ENCODE measurements at places on chromosomes 4 and X. TPM values are rescaled to one million over a fixed set of nuclear protein-coding genes. Genes with fewer than 3 reads are reported as not detected.

GPRASP2 gene
- total RNA-seq: 10.2 TPM

NIPAL1 gene
- total RNA-seq: 0.88 TPM

KLF8 gene
- not detected for total RNA-seq

NPY1R gene
- 1.4 TPM for total RNA-seq

UGT2A1 gene
- not detected for total RNA-seq

CITED1 gene
- not detected for total RNA-seq

CCDC160 gene
- 0.17 TPM for total RNA-seq

HSFX1 gene
- total RNA-seq: 0.19 TPM

FMR1NB gene
- not detected for total RNA-seq

GRCh38 chr4:142353149-142353738 is 492.9 kb downstream of the INPP4B start:
- peak; percentile 68 for DNase-seq

DNA sequence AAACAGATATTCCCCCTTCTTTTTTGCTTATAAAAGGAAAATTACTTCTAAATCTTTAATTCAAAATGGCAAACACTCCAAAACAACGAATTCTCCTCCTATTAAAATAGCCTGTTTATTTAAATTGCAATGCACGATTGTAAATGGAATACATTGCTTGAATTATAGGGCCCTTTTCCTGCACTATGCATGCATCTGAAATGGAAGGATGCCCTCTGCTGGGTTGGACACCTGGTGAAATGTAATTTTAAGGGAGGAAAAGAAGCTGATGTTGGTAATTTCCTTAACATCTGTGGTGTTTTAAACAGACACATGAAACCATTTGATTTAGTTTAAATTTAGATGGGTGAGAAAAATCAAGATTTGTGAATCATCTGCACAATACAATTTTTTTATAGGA is 72.8 kb downstream of the GRXCR1 start:
- no peak for DNase-seq

GRCh38 chr4:61723492-61723891 is 523.4 kb downstream of the ADGRL3 start:
- DNase-seq: peak; percentile 8

DNA sequence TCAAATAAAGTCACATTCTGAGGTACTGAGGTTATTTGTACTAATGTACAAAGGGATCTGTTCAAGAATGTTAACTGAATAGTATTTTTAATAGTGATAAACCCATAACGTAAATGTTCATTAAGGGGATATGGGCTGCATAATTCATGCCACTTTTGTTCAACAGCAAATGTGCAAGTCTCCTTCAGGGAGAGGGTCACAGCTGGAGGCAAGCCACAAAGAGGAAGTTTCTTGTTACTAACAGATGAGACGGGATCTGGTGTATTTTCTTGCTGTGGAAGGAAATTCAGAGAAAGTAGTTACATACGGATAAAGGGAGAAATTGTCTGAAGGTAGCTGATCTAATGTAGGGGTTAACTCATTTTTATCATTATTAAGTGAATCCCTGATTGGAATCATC is 10.0 kb downstream of the ZFP42 start:
- DNase-seq: no peak

GRCh38 chr4:83036991-83037665 is 2.1 kb downstream of the COPS4 start:
- DNase-seq: no peak

DNA sequence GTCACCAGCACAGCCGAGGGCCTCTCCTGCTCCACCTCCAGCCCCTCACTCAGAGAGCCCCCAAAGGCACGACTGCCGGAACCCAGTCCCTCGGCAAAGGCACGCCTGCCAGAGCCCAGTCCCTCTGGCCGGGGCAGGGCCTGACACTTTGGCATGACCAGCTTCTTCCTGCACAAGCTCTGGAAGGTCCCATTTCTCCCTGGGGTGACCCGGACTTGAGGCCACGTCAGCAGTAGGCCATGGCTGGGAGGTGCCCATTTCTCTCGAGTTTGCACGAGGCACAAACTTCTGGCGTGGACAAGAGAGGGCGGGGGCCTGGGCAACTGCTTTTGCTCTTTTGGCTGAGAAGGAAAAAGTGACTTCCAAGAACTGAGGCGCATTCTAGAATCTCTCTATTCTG is 62.2 kb upstream of the GPR78 start:
- no peak for DNase-seq

- DNase-seq: peak; percentile 79
Measured at GRCh38 chr4:41154814-41155177, 59.5 kb downstream of the APBB2 start.

- peak; percentile 10 for DNase-seq
Measured at GRCh38 chr4:6278801-6279197, 9.1 kb downstream of the WFS1 start.

DNA sequence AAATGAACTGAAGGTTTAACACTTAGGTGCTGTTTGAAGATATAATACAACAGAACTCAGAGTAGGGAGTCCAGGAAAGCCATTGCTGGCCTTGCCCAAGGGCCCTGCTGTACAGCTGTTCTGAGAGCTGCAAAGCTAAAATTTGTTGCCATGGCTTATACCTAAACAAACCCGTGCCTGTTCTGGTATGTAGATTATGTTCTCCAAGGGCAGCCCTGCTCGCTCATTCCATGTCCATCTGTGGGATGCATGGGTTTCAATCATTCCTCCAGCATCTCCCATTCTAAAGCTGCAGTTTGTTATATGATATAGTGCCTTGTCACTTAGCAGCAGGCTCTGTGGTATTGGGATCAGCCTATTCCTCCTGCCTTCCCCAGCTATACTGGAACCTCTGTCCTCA is 80.8 kb upstream of the BMPR1B start:
- no peak for DNase-seq

GRCh38 chr4:109912706-109913595 is at the start of gene EGF:
TSS of gene EGF (plus strand) at chr4:109912883. CDS start at chr4:109913336, 453 bp downstream.
- DNase-seq: peak; percentile 53

GRCh38 chrX:50108264-50108663 is 92.5 kb downstream of the AKAP4 start:
- no peak for DNase-seq

DNA sequence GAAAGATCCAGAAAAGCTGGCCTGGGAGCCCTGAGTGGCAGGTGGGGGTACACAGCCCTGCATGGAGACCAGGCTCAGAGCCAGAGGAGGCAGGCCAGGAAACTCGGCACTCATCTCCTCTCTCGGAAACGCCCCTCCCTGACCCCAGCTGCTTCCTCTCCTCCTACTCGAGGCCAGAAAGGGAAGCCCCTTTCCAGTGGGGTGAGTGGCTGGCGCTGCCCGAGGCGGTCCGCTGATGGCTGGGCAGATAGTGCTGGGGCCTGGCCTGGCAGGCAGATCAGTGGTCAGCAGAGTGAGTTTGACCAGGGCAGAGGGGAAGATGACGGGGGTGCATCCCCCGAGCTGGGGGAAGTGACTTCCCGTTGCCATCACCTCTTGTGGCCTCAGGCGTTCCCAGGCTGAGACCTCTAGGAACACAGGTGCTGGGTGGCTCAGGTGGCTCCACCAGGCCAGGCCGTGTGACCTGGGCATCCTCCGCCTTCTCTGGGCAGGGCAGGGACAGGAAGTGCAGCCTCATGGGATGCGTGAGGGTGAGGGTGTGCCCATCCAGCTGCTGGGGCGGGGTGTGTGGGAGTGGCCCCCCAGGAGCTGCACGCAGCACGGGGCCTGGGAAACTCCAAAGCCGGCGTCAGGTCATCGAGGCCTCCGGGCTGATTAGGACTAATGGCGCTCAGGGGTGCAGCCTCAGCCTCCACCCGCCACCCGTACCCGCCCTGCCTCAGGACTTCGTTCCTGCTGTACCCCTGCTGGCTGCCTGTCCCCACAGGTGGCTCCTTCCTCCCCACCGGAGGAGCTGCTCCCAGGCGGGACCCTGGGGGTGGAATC is 5.7 kb downstream of the SH3BP2 start:
- peak; percentile 87 for DNase-seq

DNA sequence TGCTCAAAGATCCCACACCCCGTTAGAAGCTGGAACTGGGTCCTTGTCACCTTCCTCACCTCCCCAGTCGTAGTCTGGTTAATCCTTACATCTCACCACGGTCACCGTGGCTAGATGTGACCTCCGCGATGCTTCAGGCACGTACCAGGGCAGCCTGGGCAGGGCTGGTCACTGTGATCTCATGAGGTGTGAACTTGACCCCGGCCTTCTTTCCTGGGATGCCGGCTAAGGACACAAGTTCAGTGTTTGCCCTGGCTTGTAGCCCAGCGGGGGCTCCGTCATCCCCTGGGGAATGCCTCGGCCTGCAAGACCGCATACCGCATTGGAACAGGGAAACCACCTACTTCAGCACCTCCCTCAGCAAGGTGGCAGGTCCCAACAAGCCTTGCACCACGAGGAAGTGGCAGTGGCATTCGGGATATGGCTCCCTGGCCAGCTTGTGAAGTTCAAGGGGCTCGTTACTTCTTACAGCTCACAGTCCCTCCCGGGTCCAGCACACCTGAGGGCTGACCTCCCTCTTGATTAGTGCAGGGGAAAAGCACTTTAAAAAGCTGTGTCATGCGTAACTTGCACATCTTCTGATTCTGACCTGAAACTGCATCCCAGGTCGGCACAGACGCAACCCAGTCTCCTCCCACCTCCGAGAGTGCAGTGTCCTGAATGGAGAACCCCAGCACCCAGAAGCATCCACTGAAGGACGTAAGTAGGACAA is 25.9 kb downstream of the NOP14 start:
- DNase-seq: peak; percentile 93

DNA sequence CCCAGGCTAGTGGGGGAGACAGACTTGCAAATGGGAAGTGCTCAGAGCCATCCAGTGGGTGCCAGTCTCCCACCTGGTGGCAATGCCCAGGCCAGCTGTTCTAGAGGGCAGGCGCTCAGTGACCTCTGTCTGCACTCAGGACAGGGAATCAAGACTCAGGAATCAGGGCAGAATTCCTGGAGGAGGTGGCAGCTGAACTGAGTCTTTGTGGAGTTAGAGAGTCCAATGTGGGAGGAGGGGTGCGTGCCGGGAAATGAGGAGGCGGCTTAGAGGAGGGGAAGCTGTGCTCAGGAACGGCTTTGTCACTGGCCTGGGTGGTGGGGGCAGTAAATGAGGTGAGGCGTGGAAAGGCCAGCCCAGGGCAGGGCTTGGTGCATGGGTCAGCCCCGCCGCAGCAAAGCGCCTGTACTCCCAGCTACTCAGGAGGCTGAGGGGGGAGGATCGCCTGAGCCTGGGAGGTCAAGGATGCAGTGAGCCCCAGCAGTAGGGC is 31.3 kb upstream of the SORCS2 start:
- DNase-seq: no peak

DNA sequence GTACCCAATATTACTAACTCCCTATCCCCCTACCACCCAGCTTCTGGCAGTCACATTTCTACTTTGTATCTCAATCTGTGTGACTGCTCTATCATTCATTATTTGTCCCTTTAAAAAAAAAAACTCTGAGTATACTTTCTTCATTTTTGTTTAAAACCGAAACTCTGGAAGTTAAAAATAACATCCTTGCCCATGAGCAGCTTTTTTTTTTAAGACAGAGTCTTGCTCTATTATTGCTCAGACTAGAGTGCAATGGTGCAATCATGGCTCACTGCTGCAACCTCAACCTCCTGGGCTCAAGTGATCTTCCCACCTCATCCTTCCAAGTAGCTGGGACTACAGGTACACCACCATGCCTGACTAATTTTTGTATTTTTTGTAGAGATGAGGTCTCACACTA is 15.8 kb downstream of the UBE2K start:
- DNase-seq: no peak

GRCh38 chr4:88705805-88706492 is 8.3 kb upstream of the NAP1L5 start:
- DNase-seq: no peak

DNA sequence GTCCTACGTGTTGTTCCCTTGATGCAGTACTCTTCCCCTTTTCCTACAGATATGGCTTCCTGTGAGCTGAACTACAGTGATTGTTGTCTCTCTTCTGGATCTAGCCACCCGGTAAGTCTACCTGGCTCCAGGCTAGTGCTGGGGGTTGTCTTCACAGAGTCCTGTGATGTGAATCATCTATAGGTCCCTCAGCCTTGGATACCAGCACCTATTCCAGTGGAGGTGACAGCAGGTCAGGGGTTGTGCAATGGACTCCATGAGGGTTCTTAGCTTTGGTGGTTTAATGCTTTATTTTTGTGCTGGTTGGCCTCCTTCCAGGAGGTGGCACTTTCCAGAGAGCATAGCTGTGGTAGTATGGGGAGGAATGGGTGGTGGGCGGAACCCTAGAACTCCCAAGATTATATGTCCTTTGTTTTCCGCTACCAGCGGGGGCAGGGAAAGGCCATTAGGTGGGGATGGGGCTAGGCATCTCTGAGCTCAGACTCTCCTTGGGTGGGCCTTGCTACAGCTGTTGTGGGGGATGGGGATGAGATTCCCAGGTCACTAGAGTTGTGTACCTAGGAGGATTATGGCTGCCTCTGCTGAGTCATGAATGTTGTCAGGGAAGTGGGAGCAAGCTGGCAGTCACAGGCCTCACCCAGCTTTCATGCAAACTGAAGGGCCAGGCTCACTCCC is 121.4 kb upstream of the ANKRD50 start:
- no peak for DNase-seq

GRCh38 chrX:123860983-123861382 is 1.1 kb downstream of the XIAP start:
- no peak for DNase-seq

DNA sequence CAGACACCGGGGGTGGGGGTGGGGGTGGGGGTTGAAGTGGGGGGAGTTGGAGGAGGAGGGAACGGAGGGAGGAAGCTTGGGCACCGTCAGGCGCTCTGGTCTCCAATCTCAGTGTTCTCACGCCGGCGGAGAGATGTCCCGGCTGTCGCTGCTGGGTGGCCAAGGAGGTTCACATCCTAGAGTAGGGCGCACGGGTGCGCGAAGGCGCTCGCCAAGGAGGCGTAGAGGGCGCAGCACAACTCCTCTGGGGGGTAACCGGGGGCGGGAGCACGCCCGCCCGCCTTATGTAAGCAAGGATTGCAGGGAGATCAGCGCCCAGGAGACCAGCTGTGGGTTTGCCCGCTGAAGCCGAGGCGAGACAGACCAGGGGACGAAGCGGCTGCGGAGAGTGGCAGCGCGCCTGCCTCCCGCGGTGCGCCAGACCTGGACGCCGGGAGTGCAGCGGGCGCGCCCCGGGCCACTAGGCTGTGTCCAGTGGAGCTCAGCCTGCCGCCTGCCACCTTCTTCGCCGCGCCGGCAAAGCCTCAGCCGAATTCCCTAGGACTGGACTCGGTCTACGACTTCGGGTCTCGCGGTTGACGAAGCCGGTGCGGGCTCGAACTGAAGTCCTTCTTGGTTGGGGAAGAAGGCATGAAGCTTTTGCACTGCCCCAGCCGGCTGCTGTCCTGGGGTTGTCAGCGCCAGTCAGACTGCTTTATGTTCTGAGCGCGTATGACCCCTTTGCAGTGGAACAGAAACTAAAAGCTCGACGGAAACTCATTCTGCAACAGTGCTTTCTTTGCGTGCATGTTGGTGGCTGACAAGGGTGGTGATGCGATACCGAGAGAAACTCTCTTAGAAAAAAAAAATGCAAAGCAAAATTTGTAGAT is 707 bp upstream of the UNC5C start:
- DNase-seq: peak; percentile 55

DNA sequence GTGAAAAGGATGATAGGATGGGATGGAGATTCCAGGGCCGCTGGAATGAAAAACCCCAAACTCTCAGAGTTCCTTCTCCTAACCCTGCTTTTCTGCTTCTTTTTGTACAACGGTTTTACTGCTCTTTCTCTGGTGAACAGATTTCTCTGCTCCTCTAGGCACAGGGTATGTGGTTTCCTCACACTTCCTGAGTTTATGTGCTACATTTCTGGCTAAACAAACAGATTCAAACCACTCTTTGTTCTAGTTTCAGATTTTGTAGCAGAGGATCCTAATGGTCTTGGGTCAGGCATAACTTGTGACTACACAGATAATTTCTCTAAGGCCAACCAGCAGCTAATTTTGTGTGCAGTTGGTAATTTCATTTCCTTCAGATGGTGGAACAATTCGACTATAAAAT is 52.6 kb downstream of the OSTC start:
- DNase-seq: no peak

GRCh38 chr4:130675266-130675665 is 1579.3 kb downstream of the C4orf33 start:
- DNase-seq: no peak

Measured in A172 (cell line).